ENCODE measurements at places on chromosomes 3 and 15.

- DNase-seq = no peak
These were observed 29.4 kb upstream of the SLITRK3 start for GRCh38 chr3:165225604-165226003.

DNA sequence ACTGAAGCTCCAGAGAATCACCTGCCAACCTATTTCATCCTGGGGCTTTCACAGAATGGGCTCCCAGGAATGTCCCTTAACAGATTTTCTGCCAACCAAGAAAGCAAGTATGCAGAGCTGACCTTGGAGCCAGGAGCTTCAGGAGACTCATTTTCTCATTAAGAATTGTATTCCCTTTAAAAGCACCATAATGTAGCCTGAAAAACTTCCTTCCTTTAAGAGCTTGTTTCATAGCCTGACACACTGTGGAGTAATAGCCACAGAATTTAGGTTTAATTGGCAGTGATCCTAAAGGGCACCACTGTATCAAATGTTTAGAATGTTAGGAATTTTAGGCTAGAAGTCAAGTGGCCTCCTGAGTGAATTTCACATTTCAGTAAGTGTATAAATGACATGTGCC is 309.8 kb downstream of the GBE1 start:
- no peak for DNase-seq

- DNase-seq = no peak
These were observed 271.6 kb upstream of the ZPLD1 start for GRCh38 chr3:102163039-102163817.

DNA sequence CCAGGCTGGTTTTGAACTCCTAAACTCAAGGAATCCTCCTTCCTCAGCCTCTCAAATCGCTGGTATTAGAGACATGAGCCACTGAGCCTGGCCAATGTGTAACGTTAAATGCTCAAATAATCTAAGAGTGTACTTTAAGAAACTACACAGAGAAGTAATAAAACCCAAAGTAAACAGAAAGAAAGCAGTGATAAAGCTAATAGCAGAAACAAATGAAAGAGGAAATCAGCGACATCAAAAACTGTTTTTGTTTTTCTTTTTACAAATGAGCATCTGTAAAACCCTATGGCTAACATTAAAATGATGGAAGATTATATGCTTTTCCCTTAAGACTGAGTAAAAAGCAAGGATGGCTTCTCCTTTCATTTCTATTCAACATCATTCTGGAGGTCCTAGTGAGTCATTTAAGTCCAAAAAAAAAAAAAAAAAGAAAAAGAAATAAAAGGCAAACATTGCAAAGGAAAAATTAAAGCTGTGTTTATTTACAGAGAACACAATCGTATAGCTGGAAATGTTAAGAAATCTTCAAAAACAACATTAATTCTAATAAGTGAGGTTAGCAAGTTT is 36.8 kb upstream of the FNDC3B start:
- DNase-seq = no peak

DNA sequence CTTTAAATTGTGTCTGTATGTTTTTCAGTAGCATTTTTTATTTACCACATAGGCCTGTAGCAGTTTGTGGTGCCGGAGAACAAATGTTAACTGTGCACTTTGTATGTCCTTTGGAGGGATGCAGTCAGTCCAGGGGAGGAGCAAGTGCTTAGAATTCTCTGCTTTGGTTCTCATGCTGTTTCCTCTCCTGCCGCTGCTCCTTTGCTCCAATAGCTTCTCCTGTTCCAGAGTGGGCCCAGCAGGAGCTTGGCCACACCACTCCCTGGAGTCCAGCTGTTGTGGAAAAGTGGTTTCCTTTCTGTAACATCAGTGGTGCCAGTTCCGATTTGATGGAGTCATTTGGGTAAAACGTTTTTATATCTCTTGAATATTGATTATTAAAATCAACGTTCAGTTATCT is 16.6 kb downstream of the TICRR start:
- DNase-seq = no peak
